ENCODE measurements at places on chromosomes 16 and 17.

DNA sequence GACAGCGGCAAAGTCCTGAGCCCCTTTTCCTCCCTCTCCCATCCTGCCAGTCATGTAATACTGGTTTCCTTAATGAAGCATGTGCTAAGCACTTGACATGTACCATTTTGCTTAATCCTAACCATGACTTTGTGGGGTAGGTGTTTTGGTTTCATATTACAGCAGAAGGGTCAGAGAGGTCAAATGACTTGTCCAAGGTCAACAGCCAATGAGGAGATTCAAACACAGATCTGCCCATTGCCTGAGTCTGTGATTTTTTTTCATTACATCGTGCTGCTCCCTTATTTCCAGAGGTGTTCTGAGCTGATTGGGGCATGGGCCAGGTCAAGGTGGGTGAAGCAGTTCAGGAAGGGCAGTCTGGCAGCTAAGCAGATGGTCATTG, 17.6 kb upstream of the PHF12 start:
- DNase-seq: no peak

- DNase-seq: no peak
These were observed 93.4 kb downstream of the AMFR start for GRCh38 chr16:56331915-56332314.

- no peak for DNase-seq
These were observed 734 bp downstream of the ARHGDIG start for GRCh38 chr16:280991-281659.

GRCh38 chr17:73069841-73070240, 22.6 kb downstream of the SLC39A11 start:
- DNase-seq: no peak

DNA sequence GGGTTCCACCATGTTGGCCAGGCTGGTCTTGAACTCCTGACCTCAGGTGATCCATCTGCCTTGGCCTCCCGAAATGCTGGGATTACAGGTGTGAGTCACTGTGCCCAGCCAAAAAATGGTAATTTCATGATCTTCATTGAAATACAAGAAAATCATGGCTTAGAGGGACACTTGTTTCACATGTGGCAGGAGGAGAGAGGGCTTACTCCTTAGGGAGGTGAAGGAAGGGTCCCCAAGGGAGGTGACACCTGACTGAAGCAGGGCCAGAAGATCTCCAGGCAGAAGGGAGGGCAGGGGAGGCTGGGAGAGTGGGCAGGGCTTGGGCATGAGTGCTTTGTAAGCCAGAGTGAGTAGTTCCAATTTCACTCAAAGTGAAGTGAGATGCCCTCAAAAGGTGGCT, 20.0 kb upstream of the ITGAX start:
- no peak for DNase-seq

- DNase-seq: no peak
These were observed 22.2 kb downstream of the CLTC start for GRCh38 chr17:59641799-59642484.

DNA sequence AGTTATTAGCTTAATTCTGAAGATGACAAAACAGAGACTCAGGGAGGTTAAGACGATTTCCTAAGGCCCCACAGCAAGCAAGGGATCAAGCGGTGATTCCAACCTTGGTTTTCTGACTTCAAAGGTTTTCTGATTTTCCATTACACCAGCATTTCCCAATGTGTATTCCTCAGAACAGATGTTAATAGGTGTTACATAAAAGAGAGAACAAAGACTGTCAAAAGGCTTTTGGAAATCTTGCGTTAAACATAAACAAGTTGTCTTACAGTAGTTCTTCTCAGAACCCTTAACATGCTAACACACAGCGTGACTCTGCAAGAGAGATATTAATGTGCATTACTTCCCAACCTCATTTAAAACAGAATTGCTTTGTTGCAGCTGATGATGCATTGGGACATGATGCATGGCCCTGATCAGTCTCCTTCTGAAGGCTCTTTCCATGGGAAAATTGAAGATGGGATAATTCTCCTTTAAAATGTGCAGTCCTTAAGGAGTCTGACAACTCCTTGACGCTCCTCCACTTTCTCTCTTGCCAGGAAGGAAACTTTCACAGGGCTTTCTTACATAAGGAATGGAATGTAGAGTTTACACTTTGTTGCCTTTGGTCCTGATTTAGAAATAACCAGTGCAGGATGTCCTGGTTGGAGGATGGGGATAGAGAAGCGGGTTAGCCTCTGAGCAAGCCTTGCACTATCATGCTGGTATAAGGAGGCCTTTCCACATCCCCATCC, 21.5 kb upstream of the MMD start:
- DNase-seq: no peak

- no peak for DNase-seq
These were observed 116.6 kb upstream of the TBX2 start for GRCh38 chr17:61283043-61283442.

DNA sequence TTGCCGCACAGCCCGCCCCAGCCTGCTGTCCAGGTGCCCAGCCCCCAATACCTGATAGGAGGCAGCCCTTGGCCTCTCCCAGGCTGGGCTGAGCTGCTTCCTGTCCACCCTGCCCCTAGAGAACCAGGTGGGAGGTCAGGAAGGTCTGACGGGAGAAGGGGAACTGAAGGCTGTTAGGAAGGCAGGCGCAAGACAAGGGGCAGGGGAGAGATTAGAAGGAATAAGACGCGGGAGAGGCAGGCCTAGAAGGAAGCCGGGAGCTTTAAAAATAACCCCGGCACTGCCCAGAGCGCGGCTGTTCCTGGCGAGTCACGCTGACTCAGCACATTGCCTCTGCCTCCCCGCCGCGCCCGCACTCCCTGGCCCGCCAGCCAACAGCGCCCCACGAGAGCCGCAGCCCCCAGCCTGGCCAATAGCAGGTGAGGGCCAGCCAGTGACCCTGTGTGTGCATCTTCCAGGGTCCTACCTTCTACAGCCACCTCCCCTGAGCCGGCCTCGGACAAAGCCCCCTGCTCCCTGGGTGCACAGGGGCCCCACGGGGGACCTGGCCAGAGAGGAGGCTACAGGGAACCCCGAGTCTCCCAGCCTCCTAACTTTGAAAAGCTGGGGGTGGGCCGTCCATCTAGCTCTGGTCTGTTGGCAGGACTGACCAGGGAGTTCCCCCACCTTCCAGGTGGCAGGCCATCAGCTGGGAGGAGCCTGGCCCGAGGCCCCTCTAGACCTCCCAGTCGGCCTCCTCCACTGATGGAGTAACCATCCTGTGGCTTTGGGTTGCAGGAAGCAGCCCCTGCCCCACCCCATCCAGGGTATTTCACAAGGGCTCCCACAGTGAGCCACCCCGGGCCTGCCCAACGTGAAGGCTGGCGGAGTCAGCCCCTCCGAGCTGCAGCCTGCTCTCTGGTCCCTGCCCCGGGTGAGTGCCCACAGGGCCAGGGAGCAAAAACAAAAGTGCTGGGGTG, 4.0 kb downstream of the MAFG start:
- DNase-seq: peak; percentile 87

DNA sequence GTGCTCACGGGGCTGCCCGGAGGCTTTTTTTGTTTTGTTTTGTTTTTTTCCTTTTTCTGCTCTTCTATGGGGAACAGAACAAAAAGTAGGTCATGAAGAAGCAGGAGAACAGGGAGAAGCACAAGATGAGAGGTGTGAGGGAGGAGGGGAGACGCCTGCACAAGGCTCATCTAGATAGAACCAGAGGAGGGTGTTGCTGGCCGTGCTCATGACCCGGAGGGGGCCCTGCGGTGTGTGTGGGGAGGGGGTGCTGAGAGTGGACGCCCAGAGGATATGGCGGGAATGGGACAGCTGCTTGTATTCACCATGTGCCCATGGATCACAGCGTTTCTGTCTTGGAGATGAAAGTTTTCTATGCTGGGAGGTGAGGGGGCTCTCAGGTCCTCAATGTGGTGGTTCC, 183.7 kb downstream of the FOXL1 start:
- no peak for DNase-seq

DNA sequence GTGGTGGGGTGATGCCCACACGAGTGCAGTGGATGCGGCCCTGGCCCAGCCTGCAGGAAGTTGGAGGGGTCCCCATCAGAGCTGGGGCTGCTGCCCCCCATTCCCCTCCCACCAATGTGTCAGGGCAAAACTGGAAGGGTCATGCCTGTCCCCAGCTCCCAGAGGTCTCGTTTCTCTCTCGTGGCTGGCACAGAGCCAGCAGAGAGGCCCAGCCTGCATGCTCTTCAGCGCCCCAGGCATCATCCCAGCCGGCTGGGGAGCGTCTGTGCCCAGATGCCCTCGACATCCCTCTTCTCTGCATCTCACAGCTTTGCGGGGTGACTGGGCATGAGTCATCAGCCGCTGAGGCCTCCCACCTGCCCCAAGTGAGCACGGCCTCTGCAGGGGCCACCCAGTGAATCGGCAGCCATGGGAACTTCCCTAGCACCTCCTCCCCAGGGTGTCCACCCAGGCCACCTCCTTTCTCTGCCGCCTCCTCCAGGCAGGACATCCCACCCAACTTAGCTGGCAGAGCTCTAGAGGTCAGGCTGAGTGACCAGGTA, 9.8 kb upstream of the CSNK1D start:
- DNase-seq: no peak

DNA sequence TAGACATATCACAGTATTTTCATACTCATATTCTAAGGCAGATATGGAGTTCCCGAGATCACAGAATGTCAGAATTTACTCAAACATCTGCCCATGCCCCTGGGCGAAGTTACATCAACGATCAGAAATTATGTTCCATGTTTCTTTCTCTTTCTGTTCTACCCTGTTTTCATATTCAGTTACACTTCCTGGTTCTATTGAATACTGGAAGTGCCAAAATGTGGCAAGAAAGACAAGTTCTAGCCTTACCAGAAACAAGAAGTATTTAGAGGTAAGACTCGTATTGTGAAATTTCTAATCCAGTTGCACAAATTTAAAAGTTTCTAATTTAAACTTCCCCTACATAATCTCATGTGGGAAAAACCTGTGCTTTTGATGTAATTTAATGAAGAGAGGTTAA, 36.1 kb downstream of the KCNJ2 start:
- no peak for DNase-seq

DNA sequence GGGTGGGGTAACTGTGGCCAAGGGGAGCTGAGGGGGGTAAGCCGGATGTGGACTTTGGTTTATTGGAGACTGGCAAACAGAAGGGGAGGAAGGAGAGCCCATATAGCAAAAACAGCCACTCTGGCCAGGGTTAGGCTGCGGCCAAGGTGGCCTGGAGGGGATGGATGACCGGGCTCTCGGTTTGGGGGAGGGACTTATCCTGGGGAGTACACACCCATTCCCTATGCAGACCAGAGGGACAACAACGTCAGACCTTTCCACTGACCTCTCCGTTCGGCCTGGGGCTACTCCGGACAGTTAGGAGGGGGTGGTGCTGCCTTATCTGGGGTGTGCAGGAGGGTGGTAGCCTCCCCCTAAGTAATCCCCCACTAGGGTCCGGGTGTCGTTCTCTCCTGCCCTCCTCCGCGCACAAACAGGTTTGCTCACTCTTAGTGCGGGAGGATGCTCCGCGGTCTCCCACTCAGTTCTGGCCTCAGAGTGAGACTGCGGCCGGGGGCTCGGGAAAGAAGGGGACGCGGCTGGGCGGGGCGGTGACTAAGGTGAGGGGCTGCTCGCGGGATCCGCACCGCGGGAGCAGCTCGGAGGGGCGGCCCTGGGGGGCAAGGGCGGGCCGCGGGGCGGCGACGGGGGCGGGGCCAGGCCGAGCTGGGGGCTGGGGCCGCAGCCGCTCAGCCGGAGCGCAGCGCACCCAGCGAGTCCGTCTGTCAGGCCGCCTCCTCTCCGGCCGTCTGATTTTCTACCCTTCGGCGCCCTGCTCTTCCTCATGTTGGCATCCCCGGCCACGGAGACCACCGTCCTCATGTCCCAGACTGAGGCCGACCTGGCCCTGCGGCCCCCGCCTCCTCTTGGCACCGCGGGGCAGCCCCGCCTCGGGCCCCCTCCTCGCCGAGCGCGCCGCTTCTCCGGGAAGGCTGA, at the start of gene WNK4:
Gene WNK4 (plus strand): TSS at position 675 of the 915 bp plus-strand sequence. CDS start 89 bp downstream, at position 764.
- DNase-seq: peak; percentile 88

- DNase-seq: no peak
These were observed 5.7 kb downstream of the CFAP119 start for GRCh38 chr16:30755955-30756780.

DNA sequence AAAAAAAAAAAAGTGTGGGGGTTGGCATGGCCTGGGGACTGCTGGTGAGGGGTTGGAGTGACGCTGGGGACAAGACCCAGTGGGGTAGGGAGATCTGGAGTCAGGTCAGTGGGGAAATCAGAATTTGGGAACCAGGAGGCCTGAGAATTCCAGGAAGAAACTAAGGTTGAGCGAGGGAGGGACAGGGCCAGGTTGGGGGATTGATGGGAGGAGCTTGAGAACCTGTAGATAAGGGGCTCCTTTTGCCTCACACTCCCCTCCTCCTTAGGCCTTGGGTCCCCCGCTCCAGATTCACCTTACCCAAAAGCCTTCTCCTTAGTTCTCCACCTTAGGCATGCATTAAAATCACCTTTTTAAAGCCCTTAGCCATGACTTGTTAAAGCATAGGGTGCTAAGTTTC, 8.3 kb upstream of the PYDC1 start:
- DNase-seq: no peak

GRCh38 chr17:57459286-57459915, 203.1 kb downstream of the MSI2 start:
- DNase-seq: no peak

- DNase-seq: peak; percentile 57
These were observed 73.1 kb downstream of the KSR1 start for GRCh38 chr17:27529230-27529796.

GRCh38 chr16:81319221-81319912, 4.6 kb downstream of the GAN start:
- no peak for DNase-seq

DNA sequence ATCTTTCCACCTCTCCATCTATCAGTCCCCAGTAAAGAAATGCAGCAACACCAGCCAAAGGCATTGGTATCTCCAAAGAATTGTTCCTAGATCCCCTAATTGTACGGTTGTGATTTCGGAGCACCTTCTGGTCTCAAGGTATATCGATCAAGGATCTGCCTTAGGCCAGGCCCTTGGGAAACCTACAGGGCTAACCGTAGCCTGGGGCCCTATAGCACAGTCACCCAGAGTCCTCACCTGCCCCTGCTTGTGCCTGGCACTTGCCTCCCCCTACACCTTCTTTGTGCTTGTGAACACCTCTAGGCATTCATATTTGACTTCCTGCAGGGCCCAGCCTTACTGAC, 16.8 kb upstream of the AURKB start:
- no peak for DNase-seq

DNA sequence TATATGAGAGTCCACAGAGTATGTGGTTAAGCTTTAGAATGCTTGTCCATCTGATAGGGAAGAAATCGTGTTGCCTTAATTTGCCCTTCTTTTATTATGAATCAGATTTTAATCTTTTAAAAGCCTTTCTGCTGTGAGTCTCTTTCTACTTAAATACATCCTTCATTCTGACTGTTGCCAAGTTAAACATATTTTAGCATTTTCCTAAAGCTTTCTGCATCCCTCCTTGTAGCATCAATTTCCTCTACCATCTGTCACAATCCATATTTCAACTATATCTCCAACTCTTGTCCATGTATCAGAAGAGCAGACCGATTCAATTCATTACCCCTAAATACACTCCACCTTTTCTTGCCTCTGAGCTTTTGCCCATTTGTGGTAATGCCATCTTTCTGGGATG, 20.5 kb upstream of the FA2H start:
- no peak for DNase-seq

GRCh38 chr17:75154195-75155106, at the start of gene JPT1:
JPT1 (minus strand) TSS chr17:75154512; CDS start chr17:75154397, 115 bp downstream.
- DNase-seq: peak; percentile 100

All from WERI-Rb-1 (cell line).